Osteocyte (in vitro differentiated cells): ENCODE measurements at places on chromosomes 5 and 9. TPM values are rescaled to one million over a fixed set of nuclear protein-coding genes. Genes with fewer than 3 reads are reported as not detected.

DNA sequence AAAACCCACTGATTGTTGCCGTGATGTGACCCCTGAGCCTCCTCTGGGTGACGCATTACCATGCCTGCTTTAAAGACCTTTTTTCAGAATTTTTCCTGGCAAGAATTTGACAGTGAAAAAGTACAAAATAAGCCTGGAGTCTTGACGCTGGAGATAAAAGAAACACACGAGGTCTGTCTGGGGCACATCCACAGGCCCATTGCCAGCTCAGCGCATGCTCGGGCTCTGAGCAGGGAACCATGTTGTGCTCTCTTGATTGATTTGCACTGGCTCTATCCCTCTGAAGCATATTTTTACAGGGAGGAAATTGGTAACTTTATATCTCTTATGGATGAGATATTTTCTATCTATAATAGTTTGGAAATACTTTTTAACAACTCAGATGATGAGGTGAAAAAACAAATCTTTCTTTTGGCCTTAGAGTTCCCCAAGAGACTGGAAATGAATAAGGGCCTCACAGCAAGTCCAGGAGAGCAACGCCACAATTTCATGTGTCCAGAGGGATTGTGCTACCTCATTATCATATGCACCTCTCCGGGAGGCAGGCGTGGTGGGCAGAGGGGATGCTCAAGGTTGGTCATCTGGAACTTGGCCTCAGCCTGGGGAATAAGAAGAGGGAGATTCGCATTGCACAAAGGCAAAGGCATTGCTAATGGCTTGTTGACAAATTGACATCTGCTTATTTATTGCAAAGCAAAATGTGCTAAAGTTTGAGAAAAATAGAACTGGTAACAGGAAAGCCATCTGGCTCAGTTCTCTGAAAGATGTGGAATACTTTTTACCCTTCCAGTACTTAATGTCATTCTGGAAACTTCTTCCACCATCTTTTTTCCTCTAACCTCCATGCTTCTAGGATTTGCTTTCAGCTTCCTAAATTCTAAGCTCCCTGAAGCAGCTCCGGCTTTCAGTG is 183.8 kb downstream of the PJA2 start:
- H3K36me3 ChIP-seq = no peaks in the 10 kb centered on the region
- H3K4me1 ChIP-seq = no peaks in the 10 kb centered on the region
- peak; percentile 49 for DNase-seq
- no peaks in the 10 kb centered on the region for H3K27me3 ChIP-seq
- H3K27ac ChIP-seq = no peak overlapping the region
- no peak overlapping the region for H3K4me3 ChIP-seq

DNA sequence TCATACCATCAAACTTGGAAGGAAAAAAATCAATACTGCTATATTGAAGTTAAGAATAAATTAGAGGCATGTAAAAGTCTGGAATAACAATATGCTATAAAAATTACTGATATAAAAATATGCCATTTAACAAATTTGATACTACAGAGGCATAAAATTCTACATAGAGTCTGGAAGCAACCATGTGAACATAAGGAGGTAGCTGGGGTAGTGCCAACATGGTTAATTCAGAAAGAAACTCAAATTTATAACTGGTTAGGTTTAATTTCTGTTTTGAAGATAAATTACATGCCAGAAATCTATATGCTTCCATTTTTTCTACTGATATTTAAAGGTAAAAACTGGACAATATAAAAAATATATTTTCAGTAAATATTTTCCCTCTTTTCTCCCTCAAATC is 103.1 kb upstream of the NR4A3 start:
- no peak for DNase-seq
- peaks cover 49% of the 10 kb centered on the region for H3K27me3 ChIP-seq
- no peak overlapping the region for H3K4me3 ChIP-seq
- H3K4me1 ChIP-seq = peaks cover 4% of the 10 kb centered on the region

GRCh38 chr9:136328622-136329041 is 1.3 kb downstream of the GPSM1 start:
- H3K36me3 ChIP-seq = no peaks in the 10 kb centered on the region
- H3K4me1 ChIP-seq = peaks cover 38% of the 10 kb centered on the region
- DNase-seq = no peak
- H3K27me3 ChIP-seq = peaks cover 2% of the 10 kb centered on the region
- peak overlapping the region; percentile 78 for H3K4me3 ChIP-seq

- no peak overlapping the region for H3K27ac ChIP-seq
- DNase-seq = no peak
- H3K4me1 ChIP-seq = no peaks in the 10 kb centered on the region
- peaks cover 5% of the 10 kb centered on the region for H3K27me3 ChIP-seq
Measured at GRCh38 chr9:68746525-68746924, 41.5 kb downstream of the PIP5K1B start.

DNA sequence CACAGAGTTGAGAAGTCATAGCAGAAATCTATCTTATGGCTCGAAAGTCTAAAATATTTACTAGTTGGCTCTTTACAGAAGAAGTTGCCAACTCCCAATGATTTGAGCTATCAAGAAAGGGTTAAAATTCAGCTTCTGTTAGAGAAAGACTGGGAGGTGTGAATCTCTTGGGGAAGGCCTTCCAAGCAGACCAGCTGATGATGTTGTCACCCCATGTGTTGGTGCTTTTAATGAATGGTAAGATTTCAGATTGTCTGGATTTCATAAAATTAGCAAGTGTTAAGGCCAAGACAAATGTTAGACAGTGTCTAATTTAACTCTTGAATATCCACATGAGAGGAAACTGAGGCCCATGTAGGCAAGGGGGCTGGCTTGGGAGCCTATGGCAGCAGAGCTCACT is 63.9 kb downstream of the PPARGC1B start:
- no peak overlapping the region for H3K4me3 ChIP-seq
- peaks cover 24% of the 10 kb centered on the region for H3K4me1 ChIP-seq
- H3K27ac ChIP-seq = no peak overlapping the region
- no peaks in the 10 kb centered on the region for H3K36me3 ChIP-seq

DNA sequence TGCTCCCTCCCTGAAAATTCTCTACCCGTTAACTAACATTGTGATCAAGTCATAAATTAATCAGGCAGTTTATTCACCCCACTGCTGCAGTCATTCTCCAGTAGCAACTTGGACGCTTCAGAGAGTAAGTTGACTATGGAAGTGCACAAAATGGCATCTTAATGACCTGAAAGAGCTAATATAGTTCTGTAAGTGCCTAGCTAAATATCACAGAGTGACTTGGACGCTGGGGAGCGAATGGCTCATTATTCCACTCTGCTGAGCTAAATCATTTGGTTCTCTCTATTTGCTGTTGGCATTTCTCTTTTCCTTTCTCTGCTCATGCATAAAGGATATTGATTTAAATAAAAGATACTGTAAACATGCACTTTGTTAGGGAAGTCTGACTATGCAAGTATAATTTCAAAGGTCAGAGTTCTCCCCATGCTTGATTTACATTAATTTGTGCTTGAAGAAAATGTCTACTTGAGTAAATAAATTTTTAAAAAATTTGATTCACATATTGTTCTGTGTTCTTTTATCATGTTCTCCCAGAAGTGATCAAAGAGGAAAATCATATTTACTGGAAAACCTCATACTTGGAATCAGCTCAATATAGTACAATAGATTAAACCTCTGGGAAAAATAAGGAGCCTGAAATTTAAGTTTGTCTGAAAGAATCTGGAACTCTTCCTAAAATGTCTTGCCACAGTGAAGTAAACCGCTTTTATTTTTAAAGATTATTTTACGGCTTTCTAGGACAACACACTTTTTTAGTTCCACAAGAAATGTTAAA is 169.5 kb upstream of the HAPLN1 start:
- H3K4me1 ChIP-seq = no peaks in the 10 kb centered on the region
- no peaks in the 10 kb centered on the region for H3K27me3 ChIP-seq
- no peak overlapping the region for H3K4me3 ChIP-seq
- no peak for DNase-seq

DNA sequence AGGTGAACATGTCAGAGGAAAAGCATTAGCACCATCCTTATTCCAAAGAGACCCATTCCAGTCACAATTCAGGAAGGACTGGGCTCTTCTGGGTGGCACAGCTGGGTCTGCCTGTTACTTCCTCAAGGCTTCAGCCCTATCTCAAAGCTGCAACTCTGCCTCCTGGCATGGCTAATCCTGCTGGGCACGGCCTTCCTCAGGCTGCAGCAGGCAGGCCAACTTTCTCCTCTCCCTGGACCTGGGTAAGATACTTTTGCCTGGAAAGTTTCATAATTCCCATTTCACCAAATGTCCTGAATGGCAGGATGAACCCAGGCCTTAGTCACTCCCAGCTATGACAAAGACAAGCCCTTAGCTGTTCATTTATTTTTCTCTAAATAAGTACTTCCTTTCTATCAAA is 50.1 kb downstream of the MACROH2A1 start:
- H3K4me3 ChIP-seq = no peak overlapping the region
- no peak for DNase-seq
- H3K27me3 ChIP-seq = no peaks in the 10 kb centered on the region
- no peak overlapping the region for H3K27ac ChIP-seq
- peaks cover 33% of the 10 kb centered on the region for H3K36me3 ChIP-seq

- no peak overlapping the region for H3K27ac ChIP-seq
- no peaks in the 10 kb centered on the region for H3K36me3 ChIP-seq
Measured at GRCh38 chr5:55230086-55230629, 3.0 kb upstream of the MCIDAS start.

DNA sequence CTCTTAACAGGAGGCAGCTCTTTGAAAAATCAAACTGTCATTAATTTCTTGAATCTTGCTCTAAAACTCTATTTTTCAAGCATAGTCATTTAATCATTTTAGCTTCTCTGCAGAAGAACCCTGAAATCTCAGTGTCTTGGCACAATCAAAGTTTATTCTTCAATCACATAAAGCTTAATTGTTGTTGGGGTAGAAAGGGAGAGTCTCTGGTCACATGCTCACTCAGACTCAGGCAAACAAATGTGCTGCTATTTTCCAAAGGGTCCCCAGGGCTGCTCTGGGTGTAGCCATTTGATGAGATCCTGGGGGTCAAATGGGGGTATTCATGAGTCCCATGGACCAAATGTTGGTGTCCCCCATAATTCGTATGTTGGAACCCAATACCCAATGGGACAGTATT is 114.8 kb downstream of the MSX2 start:
- H3K4me1 ChIP-seq = peaks cover 36% of the 10 kb centered on the region
- no peaks in the 10 kb centered on the region for H3K36me3 ChIP-seq
- H3K4me3 ChIP-seq = no peak overlapping the region
- H3K27ac ChIP-seq = no peak overlapping the region

DNA sequence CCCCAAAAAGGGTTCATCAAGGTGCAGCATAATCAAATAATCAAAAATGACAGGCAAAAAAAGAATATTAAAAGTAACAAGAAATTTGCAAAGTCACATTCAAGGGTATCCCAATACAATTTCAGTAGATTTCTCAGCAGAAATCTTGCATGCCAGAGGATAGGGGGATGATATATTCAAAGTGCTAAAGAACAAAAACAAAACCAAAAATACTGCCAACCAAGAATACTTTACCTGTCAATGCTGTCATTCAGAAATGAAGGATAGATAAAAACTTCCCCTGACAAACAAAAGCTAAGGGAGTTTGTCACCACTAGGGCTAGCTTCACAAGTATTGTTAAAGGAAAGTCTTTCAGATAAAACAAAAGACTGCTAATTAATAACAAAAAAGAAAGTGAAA is 68.7 kb upstream of the EDIL3 start:
- DNase-seq = no peak
- peaks cover 11% of the 10 kb centered on the region for H3K4me1 ChIP-seq
- H3K27ac ChIP-seq = no peak overlapping the region
- peaks cover 12% of the 10 kb centered on the region for H3K36me3 ChIP-seq
- no peak overlapping the region for H3K4me3 ChIP-seq
- no peaks in the 10 kb centered on the region for H3K27me3 ChIP-seq

DNA sequence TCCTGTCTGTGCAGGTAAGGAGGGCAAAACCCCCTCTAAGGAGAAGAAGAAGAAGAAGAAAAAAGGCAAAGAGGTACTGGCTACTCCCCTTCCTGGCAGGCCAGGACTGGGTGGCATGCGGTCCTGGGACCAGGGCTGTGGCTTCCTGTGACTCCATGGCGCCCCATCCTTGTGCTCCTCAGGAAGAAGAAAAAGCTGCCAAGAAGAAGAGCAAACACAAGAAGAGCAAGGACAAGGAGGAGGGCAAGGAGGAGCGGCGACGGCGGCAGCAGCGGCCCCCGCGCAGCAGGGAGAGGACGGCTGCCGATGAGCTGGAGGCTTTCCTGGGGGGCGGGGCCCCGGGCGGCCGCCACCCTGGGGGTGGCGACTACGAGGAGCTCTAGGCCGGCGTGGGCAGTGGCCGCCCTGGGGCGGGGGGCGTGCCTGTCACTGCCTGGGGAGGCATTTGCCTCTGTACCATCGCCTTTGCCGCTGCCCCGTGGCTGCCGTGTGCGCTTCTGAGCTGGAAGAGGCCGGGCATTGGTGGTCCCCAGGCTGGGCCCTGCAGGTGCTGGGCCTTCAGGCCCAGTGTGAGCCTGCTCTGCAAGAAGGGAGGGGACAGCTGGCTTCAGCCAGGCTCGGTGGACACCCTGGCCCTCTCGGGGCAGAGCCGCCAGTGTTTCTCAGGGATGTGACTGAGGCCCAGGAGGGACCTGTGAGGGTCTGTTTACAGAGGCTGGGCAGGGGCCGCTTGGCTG is 2.0 kb upstream of the AJM1 start:
- H3K36me3 ChIP-seq = peaks cover 6% of the 10 kb centered on the region
- peak overlapping the region; percentile 85 for H3K27ac ChIP-seq
- H3K27me3 ChIP-seq = no peaks in the 10 kb centered on the region
- no peak for DNase-seq
- H3K4me3 ChIP-seq = no peak overlapping the region

GRCh38 chr5:158126442-158127405 is 267.8 kb upstream of the CLINT1 start:
- no peaks in the 10 kb centered on the region for H3K36me3 ChIP-seq
- H3K4me1 ChIP-seq = peaks cover 2% of the 10 kb centered on the region
- H3K27ac ChIP-seq = no peak overlapping the region
- no peak overlapping the region for H3K4me3 ChIP-seq
- no peak for DNase-seq

- H3K36me3 ChIP-seq = no peaks in the 10 kb centered on the region
- no peak overlapping the region for H3K4me3 ChIP-seq
- no peak for DNase-seq
- H3K27ac ChIP-seq = no peak overlapping the region
- no peaks in the 10 kb centered on the region for H3K27me3 ChIP-seq
Measured at GRCh38 chr5:125814119-125814518, 609.1 kb upstream of the GRAMD2B start.

DNA sequence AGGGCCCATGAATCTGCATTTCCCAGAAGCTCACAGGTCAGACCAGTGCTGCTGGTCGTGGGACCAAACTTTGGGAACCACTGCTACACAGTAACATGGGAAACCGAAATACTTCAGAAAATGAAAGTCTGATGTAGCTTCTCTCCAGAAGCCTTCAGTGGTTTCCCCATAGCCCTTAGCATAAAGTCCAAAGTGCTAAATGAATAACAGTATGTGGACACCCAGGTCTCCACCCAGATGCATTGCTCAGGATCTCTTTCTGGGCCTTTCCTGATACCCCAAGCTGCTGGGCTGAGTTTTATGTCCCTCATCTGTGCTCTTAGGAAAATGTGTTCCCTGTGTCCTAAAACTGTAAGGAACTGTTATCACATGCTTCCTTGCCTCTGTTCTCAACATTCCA is 100.4 kb downstream of the NFIB start:
- H3K4me1 ChIP-seq = peaks cover 48% of the 10 kb centered on the region
- no peaks in the 10 kb centered on the region for H3K36me3 ChIP-seq
- no peaks in the 10 kb centered on the region for H3K27me3 ChIP-seq
- H3K4me3 ChIP-seq = no peak overlapping the region

GRCh38 chr9:115882911-115883310 is 270.7 kb upstream of the PAPPA start:
- peak overlapping the region; percentile 36 for H3K27ac ChIP-seq
- no peaks in the 10 kb centered on the region for H3K36me3 ChIP-seq
- H3K27me3 ChIP-seq = no peaks in the 10 kb centered on the region

GRCh38 chr5:1466631-1467265 is 21.5 kb upstream of the SLC6A3 start:
- no peak overlapping the region for H3K4me3 ChIP-seq
- H3K27me3 ChIP-seq = no peaks in the 10 kb centered on the region
- peaks cover 7% of the 10 kb centered on the region for H3K4me1 ChIP-seq
- no peak overlapping the region for H3K27ac ChIP-seq

Gene AHRR
- 54.9 and 55.8 TPM in 2 replicates for total RNA-seq

Gene TLX3
- not detected in 2 replicates for total RNA-seq

Gene GPR151
- total RNA-seq = not detected in 2 replicates

Gene ELAVL2
- 0.51 and 1.1 TPM in 2 replicates for total RNA-seq
